ENCODE measurements at places on chromosomes 2 and 18. TPM values are rescaled to one million over a fixed set of nuclear protein-coding genes. Genes with fewer than 3 reads are reported as not detected.

Gene FN1
- total RNA-seq: 717 TPM

Gene C1GALT1C1L
- not detected for total RNA-seq

Gene CTNNA2
- total RNA-seq: 0.92 TPM

Gene GRB14
- 19.7 TPM for total RNA-seq

Gene LYPD1
- 3.6 TPM for total RNA-seq

Gene STEAP3
- total RNA-seq: 25.2 TPM

Gene LAMA1
- total RNA-seq: 4.5 TPM

Gene TMEM18
- total RNA-seq: 29.0 TPM

Gene DUSP19
- 5.8 TPM for total RNA-seq

Gene EHD3
- total RNA-seq: 11.4 TPM
